ENCODE measurements at places on chromosomes 3 and 15. TPM values are rescaled to one million over a fixed set of nuclear protein-coding genes. Genes with fewer than 3 reads are reported as not detected.
A peak's percentile ranks its signal among the peaks of the same experiment; 100 is the strongest.

GRM2 gene
- not detected for total RNA-seq

DNA sequence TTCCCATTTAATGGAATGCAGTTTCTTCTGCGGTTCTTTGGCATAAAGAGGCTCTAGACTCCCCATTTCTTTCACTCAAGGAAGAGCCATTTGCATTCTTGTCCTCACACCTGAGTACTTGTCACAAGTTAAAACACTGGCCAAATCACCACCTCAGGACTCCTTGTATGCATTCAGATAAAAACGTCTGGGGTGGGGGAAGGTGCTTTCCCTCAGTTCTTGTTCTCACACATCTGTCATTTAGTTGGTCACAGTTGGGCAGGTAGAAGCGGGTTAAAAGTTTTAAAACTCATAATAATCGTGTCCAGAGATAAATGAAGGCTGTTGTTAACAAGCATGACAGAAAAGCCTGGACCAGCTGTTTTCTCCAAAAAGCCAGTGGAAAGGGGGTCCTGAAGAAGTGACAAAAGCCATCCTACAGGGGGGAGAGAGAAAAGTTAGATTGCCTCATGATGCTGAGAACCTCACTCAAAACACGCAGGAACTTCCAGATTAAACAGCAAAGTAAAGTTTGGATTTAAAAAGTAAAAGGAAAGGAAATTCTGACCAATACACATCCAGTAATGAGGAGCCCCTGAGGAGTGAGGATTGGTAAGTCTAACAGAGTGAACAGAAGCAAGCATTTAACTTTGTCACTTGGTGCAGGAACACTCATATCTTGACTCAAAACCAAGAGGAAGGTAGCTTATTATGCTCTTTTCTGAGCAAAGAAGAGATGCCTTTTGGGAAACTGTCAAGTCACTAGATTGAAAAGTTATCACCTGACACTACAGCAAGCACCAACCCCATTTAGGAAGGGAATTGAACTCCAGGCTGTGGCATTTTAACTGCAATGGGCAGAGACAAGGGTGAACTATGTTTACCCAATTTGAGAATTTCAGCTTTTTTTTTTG, 2.8 kb downstream of the BCL2L10 start:
- H3K27ac ChIP-seq, result no peak overlapping the region
- no peaks in the 10 kb centered on the region for H3K36me3 ChIP-seq
- no peaks in the 10 kb centered on the region for H3K27me3 ChIP-seq
- H3K4me1 ChIP-seq, result peaks cover 10% of the 10 kb centered on the region
- H3K4me3 ChIP-seq, result no peak overlapping the region
- DNase-seq, result no peak

DNA sequence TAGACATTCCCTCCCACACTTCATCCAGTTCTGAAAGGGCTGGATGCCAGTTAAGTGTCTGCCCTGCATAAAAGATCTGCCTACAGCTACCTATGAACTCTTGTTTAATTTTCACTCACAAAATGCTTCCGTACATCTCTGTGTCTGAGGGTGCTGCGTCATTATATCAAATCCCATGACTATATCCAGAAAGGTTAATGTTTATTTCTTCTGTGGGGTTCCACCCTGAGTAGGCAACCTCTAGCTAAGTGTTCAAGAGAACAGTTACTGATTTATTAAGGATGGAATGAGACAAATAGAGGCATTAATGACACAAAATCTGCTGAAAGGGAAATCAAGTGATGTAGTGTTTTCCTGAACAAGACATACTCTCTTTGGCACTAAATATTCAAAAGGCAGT, 220.2 kb downstream of the MTHFS start:
- no peaks in the 10 kb centered on the region for H3K4me1 ChIP-seq
- H3K36me3 ChIP-seq, result no peaks in the 10 kb centered on the region
- H3K4me3 ChIP-seq, result no peak overlapping the region
- no peak overlapping the region for H3K27ac ChIP-seq
- no peaks in the 10 kb centered on the region for H3K27me3 ChIP-seq

MKRN3 gene
- total RNA-seq, result not detected

DNA sequence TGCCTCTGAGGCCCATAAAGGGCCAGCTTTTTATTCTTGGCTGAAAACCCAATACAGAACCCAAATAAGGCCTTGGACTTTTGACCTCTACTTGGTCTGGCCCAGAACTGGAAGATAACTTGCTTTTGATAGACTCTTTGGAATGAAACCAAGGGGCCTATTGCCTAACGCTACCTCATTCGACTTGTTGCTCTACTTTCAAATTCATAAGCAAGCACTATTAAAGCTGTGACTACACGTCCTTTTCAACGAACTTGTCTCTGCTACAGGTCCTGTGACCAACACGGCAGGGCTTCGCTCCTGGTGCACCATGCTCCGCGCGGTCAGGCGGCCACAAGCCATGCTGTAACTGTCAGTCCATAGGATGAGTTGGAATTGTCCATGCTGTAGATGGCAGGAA, 385.4 kb downstream of the MFSD1 start:
- peak overlapping the region; percentile 94 for H3K27ac ChIP-seq
- H3K4me1 ChIP-seq, result peaks cover 39% of the 10 kb centered on the region
- H3K4me3 ChIP-seq, result peak overlapping the region; percentile 32
- no peak for DNase-seq
- no peaks in the 10 kb centered on the region for H3K27me3 ChIP-seq

POTEB3 gene
- not detected for total RNA-seq

GRCh38 chr15:33580526-33580925, 269.8 kb downstream of the RYR3 start:
- H3K27ac ChIP-seq, result no peak overlapping the region
- H3K4me1 ChIP-seq, result no peaks in the 10 kb centered on the region
- H3K4me3 ChIP-seq, result no peak overlapping the region
- no peaks in the 10 kb centered on the region for H3K27me3 ChIP-seq

DNA sequence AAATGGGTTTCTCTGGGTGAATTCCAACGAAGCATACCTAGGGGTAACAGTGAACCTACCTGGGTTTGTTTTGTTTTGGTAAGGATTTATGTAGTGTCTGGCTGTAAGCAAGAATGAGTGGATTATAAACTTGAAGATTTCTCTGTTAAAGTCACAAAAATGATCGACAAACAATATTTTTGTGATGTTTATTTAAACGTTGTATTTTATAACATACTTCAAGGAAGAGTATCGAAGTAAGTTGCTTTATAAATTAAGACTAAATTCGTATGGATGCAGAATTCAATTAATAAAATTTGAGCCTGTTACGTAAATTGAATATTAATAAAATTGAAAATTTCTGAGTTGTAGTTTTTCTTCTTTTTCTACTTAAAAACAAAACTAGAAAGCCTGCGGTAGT, 982 bp upstream of the ZDHHC23 start:
- no peaks in the 10 kb centered on the region for H3K27me3 ChIP-seq
- H3K4me1 ChIP-seq, result peaks cover 7% of the 10 kb centered on the region
- H3K27ac ChIP-seq, result no peak overlapping the region
- H3K36me3 ChIP-seq, result no peaks in the 10 kb centered on the region
- DNase-seq, result no peak

TOMM70 gene
- total RNA-seq, result 39.5 TPM

GRCh38 chr3:196320137-196320536, 2.1 kb upstream of the DYNLT2B start:
- H3K27ac ChIP-seq, result no peak overlapping the region
- H3K36me3 ChIP-seq, result no peaks in the 10 kb centered on the region
- H3K4me3 ChIP-seq, result no peak overlapping the region
- H3K27me3 ChIP-seq, result no peaks in the 10 kb centered on the region
- no peaks in the 10 kb centered on the region for H3K4me1 ChIP-seq

DNA sequence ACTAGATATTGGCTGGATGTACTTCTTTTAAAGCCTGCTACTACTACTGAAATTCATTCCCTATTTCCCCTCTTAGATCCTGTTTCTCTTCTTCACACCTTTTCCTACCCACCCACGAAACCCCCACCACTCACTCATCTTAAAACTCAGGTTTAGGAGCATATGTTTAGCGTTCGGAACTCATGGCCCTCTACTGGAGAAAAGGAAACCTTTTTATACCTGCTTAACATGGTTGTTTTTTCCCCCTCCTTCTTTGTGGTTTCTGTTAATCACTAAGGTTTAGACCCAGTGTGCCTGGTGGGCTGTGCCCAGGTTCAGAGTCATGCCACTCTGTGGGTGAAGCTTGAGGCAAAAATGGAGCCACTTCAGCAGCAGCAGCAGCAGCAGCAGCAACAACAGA, 2.6 kb downstream of the ARID3B start:
- no peak overlapping the region for H3K27ac ChIP-seq
- H3K4me3 ChIP-seq, result no peak overlapping the region
- DNase-seq, result no peak
- no peaks in the 10 kb centered on the region for H3K27me3 ChIP-seq
- no peaks in the 10 kb centered on the region for H3K36me3 ChIP-seq

DNA sequence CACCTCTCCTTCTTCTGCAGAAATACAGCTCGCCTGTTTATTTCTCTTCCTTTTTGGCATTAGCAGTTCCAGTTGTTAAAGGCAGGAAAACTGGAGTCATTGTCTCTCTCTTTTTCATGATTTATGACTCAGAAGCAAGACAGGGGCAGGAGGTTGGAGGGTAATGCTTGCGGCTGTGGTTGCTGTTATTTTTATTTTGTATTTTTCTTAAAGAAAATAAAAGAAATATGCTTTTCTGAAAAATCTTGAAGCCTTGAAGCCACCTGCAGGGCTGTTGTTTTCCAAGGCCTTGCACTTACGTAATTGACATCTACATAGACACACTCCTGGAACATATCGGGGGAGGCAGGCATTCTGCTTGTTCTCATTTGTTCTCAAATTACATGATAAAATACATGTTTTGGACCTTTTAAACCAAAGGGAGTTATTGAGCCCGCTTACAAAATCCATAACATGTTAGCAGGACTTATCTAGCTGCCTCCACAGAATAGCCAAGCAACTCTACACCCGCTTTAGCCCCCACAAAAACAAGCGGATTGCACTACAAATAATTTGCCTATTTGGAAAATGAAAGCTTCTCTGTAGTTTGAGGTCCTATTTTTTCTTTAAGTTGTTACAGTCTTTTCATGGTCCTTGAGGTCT, 1004.6 kb upstream of the NR2F2 start:
- H3K4me1 ChIP-seq, result peaks cover 3% of the 10 kb centered on the region
- H3K27ac ChIP-seq, result peak overlapping the region; percentile 88
- DNase-seq, result no peak
- H3K4me3 ChIP-seq, result no peak overlapping the region

All from liver (tissue), 10 donors.